ENCODE measurements at places on chromosomes 3 and 15.

DNA sequence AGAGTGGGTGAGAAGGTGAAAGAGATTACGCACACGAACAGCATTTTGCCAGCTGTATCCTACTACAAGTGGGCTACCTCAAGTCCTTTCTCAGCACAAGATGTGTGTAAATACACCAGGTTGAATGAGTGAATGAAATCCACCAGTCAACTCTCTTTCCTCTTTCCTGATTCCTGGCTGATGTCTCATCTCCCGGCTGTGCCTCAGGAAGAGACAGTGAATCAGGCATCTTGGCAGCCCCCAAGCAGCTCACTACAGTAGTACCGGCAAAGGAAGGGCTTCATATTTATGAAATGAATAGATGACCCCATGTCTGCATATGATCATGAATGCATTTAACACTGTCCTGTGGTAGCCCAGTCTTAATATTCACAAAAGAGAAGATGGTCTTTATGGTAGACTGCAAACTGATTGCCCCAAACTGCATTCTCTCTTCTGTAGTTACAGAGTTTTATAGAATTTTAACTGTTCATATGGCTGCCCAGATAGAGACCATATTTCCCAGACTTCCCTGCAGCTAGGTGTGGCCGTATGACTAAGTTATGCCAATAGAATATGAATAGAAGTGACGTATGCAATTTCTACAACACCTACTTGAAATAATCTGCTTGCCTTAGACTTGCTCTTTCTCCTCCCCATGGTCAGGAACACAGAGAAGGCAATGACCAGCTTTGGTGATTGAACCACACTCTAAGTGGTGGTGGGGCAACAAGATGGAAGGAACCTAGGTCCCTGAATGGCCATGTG lies 22.7 kb downstream of the MGLL start:
- DNase-seq, result no peak

DNA sequence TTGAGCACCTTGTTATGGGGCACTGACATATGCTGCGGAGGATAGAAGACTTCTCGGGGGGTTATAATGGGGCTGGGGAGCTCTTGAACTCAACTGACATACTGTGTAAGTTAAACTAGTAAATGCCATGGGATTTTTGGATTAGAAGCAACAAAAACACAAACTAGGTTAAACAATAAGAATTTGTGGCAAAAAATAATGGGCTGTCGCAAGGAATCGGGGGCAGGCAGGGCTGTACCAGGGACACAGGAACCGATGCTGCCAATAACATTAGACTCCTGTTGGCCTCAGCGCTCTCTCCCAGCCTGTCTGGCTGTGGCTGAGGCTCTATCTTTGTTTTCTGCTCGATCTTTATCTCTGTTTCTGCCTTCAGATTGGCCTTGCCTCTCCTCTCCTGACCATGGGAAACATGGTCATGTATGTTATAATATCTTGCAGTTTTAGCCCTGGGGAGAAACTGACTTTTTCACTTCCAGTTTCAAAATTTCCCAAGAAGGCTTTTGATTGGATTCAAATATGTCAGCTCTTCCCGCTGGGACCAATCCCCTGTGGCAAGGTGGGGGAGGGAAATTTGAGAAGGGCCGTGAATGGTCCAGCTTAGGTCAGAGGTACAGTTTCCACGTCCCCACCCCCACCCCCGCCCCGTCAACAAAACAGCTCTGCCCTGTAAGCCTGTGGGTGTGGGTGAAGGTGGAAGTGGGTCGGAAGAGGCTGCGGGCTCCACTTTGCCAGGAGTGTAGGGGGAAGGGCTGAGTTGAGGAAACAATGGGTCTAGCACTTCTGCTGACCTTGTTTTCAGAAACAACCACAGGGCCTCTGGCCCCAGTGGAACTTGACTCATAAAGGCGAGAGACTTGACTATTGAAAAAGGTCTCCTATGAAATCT lies 161.1 kb upstream of the TBL1XR1 start:
- peak; percentile 78 for DNase-seq

DNA sequence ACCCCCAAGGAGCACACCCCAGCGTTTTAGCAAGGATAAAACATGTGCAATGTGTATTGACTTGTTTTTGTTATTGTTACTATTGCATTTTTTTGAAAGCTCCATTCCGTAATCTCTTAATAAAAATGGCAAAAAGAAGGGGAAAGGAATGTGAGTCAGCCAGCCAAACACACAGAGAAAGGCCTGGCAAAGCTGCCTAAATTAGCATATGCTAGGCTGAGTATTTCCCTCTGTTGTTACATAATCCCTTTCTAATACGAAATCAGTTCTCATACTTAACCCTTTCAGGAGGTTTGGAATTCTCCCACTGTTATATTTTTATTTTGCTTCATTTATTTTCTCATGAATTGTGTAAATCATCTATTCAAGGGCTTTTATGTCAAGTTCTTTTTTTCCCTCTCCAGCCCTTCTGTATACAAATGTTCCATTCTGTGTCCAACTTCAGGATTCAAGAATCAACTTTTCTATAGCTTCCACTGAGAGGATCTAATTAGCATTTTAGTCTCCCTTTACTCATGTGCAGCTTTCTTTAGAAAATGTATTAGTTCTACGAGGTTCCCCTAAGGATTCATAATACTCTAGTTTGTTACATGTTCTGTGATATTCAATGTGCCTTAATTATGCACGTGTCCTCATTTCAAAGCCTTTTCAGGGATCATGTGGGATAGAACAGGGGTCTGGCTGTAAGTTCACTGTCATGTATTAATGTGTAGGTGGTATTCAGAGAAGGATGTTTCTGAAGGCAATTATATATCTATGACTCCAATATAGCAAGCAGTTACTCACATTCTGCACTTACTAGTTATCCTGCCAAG lies 9.2 kb downstream of the CADM2 start:
- DNase-seq, result no peak

DNA sequence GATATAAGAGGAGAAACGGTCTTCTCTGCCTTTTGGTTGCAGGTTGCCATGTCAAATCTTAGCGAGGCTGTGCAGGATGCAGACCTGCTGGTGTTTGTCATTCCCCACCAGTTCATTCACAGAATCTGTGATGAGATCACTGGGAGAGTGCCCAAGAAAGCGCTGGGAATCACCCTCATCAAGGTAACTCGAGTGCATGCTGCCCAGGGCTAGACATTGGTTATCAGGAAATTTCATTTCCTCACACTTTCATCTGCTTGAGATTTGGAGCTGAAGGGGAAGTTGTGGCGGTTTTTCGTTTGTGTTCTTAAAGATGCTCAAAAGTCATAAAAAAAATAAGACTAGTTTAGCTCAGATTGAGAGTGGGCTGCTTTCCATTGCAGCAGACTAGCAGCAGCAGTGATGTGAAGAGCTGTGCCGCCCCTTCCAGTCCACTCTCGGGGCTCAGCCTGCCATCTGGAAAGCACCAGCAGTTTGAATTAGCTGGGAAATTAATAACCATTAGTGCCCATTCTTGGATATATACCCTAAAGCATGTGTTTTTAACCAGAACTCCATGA lies 32.2 kb downstream of the GPD1L start:
- peak; percentile 19 for DNase-seq

DNA sequence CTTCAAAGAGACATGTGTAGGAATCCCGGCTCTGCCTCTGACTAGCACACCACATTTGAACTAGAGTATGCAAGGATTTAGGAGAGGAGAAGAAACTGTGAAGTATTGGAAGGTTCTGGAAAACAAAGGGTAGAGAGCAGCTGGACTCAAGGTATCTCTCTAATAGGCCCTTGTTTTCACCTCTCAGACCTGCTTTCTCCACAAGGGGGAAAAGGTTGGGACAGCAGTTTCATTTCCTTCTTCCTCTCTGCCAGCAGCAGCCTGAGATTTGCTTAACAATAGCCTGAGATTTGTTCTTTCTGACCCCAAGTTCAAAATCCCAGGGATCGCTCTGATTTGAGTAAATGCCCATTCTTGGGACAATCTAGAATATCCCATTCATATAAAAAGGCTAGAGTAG lies 430.6 kb upstream of the MCTP2 start:
- DNase-seq, result no peak

DNA sequence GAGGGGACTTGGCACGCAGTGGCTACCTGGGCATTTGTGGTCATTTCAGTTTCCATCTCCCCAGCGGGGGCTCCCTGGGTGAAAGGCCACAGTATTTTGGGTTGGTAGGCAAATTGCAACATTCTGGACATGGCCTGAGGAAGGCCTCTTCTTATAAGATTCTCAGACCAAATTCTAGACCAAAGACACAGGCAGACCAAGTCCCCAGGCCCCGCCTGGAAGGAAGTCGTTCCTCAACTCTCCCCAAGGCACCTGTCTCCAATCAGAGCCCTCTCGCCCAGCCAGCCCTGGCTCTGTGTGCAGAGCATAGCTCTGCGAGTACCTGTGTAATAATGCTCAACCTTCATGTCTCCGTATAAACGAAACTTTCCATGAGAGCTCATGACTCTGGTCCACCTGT lies 53.1 kb downstream of the GRIP2 start:
- DNase-seq, result no peak

- DNase-seq, result no peak
These were observed 465.4 kb upstream of the THBS1 start for GRCh38 chr15:39115379-39116057.

- DNase-seq, result no peak
These were observed 204.5 kb upstream of the CMC1 start for GRCh38 chr3:28036599-28037575.

DNA sequence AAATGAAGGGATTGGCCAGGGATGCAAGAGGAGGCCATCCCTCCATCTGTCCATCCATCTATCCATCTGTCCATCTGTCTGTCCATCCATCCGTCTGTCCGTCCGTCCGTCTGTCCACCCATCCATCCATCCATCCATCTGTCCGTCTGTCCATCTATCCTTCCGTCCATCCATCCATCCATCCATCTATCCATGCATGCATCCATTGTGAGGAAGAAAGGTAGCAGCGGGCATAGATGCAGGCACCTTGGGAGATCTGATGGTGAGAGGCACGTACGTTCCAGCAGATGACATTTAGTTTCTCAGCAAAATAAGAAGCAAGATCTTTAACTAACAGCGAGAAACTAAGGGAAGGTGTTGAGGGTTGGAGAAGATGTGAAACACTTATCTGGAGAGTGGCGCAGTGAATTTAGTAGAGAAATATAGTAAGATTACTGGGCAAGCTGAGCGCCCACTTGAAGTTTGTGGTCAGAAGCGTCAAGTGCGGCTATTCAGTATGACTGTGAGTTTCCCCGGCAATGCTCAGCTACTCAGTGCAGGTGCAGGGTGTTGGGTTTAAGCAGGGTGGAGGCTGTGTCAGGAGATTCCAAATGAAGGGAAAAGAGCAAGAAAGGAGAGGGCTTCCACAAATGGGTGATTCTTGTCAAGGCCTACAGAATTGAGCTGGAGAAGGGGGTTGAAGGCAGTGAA lies 22.4 kb upstream of the SRP14 start:
- no peak for DNase-seq

DNA sequence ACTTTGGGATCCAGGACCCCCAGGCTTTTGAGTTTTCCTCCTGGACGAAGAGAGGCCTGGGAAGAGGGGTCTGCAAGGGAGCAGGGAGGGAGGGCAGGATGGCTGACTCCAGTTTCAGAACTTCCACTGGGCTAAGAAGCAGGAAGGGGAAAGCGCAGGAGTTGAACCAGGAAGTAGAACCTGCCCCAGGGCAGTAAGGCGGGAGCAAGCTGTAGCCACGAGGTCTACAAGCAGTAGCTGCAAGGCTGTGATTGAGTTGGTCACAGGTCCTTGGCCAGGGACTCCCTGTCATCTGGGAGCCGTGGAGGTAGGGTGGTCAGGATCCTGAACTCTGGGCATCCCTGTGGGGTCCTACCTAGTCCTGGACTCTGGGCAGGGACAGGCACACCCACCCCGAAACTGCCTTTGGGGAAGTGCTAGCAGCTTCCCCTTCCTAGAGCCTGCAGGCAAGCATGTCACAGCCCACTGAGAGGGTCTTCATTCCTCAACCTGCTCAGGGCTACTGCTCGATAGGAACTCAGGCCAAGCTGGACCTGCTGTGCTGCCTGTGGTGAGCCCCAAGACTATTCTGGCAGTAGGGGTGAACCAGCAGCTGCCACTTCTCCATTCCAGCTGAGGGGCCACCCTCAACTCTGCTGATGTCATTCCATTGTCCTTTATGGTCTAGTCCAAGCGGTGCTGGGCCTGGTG lies 5.8 kb upstream of the GNAI2 start:
- DNase-seq, result no peak

DNA sequence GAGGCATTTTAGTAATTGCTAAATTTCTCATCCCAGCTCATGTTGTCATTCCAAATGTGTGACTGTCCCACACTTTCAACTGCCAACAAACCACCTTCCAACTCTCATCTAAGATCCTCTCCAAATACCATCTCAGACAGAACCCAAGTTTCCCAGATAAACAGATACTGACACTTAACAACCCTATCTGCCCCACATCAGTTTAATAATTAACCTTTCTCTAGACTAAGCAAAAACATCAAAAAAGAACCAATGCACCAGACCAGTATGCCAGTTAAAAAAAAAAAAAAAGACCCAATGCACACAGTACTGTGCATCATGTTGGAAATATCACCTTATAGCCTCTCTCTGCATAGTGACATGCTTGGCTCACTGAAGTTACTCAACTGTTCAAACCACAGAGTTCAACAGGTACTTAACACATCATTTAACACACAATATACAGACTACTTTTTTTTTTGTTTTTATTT lies 5.5 kb downstream of the SFMBT1 start:
- no peak for DNase-seq

DNA sequence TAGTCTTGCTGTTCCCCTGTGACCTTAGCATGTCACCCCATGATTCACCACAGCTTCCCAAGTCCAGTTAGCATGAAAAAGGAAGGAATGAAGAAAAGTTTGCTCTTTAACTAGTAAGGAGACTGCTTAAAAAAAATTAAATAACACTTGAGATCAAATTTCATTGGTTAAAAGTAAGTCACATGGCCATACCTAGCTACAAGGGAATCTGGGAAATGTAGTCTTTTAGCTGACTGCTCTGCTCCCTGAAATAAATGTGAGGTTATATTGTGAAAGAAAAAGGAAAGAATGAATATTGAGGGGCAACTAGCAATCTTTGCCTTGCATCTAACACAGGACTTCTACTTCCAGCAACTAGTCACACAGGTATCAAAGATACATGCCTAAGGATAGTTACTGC lies 84.7 kb upstream of the LRRN1 start:
- no peak for DNase-seq

DNA sequence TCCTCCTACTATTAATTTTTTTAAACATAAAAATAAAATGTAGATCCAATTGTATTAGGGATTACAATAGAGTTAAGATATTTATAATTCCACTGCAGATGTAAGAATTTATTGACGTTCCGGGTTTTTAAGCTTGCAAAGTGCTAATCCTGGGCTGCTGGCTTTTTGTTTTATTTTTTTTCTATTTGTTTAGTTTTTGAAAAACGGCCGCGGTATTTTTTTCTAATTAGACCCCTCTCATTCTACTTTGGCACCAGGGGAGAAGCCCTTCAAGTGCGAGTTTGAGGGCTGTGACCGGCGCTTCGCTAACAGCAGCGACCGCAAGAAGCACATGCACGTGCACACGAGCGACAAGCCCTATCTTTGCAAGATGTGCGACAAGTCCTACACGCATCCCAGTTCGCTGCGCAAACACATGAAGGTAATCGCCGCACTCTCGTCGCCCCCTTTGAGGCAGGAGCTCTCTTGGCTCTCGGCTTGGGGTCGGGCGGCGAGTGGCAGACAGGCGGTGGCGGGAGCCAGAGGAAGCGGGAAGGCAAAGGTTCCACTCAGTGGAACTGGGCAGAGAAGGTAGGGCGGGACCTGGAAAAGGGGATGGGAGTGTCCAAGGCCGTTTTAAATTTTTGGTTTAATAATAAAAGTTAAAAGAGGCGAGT lies 3.2 kb downstream of the ZIC1 start:
- no peak for DNase-seq

All from GDM1 (cell line).